ENCODE measurements at places on chromosomes 2 and 18.

GRCh38 chr18:23135550-23136325, 453 bp downstream of the CABLES1 start:
- peak; percentile 24 for DNase-seq

- no peak for DNase-seq
Observed at GRCh38 chr2:60481257-60481656, 72.2 kb downstream of the BCL11A start.

DNA sequence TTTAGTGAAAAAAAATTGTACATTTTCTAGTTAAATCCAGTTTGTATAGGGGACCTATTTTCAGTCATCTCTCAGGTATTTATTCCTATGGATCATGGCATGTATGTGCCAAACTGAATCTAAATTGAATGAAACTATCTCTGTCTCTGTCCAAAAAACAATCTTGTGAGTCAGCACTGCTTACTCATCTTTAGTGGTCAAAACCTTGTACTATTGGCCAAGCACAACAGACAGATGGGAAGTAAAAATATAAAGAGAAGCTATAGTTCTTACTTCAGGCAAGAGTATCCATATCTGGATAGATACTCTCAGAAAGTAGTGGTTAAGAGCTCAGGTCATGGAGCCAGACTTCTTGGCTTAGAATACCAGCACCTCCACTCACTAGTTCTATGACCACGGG, 76.0 kb upstream of the KLHL14 start:
- DNase-seq: no peak

DNA sequence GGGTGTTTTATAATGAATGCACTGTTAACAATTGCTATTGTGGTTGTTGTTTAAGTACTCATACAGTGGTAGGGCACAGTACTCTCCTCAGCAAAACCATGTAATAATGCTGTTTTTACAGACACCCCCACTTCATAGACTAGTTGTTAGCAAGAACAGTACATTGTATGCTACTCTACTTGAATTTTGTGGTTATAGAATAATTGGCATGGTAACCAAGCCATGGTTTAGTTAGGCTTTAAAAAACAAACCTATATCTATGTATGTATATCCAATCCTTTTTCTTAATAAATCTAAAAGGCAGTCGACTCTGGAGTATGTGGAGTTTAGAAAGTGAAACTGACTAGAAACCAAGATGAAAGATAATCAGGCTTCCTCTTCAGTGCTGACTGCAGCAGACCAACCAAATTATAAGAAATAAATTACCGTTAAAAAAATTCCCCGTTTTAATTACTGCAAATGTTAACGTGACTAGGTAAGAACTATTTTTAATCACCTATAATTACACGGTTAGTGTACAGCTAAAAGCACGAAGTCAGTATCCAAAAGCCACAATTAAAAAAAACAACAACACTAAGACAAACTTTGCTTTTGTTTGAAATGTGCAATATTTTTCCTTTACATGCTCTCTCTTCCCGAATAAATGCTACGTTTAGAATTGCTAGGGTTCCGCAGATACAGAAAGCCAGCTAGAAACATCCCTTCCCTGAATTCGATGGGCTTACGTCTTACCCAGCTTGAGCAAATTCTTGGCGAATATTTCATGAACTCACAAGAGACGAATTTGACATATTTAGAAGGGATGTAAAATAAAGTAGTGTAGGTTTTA, 113.3 kb upstream of the SERTAD2 start:
- peak; percentile 74 for DNase-seq

GRCh38 chr18:38174594-38174993, 609.0 kb upstream of the CELF4 start:
- no peak for DNase-seq

DNA sequence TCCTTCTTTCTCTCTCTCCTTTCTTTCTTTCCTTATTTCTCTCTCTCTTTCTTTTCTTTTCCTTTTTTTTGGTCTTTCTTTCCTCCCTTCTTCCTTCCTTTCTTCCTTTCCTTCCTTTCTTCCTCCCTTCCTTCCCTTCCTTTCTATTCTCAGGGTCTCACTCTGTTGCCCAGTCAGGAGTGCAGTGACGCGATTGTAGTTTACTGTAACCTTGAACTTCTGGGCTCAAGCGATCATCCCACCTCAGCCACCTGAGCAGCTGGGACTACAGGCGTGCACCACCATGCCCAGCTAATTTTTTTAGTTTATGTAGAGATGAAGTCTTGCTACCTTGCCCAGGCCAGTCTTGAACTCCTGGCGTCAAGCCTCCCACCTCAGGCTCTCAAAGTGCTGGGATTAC, 83.8 kb upstream of the PPM1B start:
- DNase-seq: no peak

GRCh38 chr2:20573620-20574422, 77.1 kb downstream of the HS1BP3 start:
- DNase-seq: no peak
